Left ventricle myocardium superior (tissue), 1 donor: ENCODE measurements at places on chromosomes 7 and 10. TPM values are rescaled to one million over a fixed set of nuclear protein-coding genes. Genes with fewer than 3 reads are reported as not detected.

TMEM178B gene
- 38.2 TPM for total RNA-seq

PRKG1 gene
- 24.9 TPM for total RNA-seq

SYT15 gene
- total RNA-seq: 3.6 TPM

C10orf95 gene
- total RNA-seq: not detected

NUTM2A gene
- total RNA-seq: 1.9 TPM

CACNB2 gene
- 55.9 TPM for total RNA-seq

ZPBP gene
- not detected for total RNA-seq

TAS2R3 gene
- total RNA-seq: 0.47 TPM

WNT2 gene
- 0.57 TPM for total RNA-seq

TRIP6 gene
- total RNA-seq: 13.6 TPM
